NCI-H748 treated with DMSO at 0.1 percent for 48 hours (cell line): ENCODE measurements at places on chromosomes 16 and 17.

- no peak for DNase-seq
These were observed 19.2 kb downstream of the CD300LB start for GRCh38 chr17:74512036-74512435.

- no peak for DNase-seq
These were observed 46.4 kb upstream of the SDK2 start for GRCh38 chr17:73690676-73691075.

DNA sequence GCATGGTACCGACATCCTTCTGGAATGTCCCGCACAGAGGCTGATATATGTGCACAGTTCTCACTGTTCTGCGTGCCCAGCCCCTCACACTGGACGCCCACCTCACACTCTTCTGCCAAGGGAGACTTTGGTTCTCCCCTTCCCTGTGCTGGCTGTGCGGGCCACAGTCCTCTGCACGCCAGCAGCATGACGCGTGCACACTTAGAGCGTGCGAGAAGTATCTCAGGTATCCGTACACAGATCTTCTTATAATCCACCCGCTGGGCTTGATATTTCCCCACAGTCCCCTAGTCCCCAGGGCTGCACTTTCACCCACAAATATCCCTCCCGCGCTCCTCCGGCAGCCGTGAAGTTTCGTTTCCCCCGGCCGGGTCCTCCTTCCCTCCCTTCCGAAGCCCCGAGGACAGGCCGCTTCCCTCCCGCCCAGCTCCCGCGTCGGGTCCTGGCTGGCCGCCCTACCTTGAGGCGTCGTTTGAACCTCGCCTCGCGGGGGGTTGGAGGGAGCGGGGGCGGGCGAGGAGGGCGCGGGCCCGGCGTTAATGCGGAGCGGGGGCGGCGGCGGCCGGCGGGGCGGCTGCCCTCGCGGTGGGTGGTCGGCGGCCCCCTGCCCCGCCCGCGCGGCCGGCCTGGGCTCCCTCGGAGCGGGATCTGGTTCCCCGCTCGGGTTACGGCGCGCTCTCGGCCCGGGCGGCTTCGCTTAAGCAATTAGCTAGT, 5.0 kb upstream of the FOXF1 start:
- DNase-seq, result no peak

- DNase-seq, result no peak
These were observed 21.5 kb upstream of the ABCA5 start for GRCh38 chr17:69348429-69348828.

- DNase-seq, result no peak
These were observed 383.4 kb upstream of the RBFOX1 start for GRCh38 chr16:6949240-6949639.

DNA sequence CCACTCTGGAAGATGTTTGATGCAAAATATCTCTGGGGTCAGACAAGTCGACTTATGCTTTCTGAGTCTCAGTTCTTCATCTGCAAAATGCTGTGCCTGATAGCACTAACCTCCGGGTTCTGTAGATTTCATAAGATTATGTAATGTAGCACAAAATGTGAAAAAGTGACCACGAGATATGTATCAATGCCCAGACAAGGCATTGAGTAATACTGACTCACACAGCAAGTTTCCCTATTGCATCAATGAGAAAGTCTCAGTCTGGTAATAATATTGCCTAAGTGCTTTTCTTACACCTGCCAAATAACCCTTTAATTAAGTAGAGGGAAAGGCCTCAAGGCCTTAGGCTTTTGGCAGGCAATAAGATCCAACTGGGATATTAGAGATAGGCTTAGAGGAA, 41.4 kb upstream of the MMP2 start:
- no peak for DNase-seq

DNA sequence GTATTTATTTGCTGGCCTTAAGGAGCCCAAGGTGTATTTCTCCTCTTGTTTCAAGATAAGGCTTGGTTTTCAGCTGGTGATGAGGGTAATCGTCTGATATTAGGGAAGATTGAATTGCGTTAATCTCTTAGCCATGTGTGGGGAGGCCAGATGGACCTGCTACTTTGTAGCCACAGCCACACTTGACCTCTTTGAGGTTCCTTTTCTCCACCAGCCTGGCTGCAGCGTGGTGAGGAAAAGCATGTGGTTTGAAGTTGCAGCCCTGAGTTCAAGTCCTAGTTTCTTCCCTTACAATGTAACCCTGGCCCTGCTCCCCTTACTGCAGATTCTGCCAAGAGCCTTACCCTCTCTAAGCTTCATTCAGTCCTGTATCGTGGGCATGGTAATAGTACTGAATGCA, 3.1 kb downstream of the MINK1 start:
- no peak for DNase-seq

- no peak for DNase-seq
These were observed 191.9 kb upstream of the ANKFN1 start for GRCh38 chr17:55961386-55961785.

- no peak for DNase-seq
These were observed 31.8 kb upstream of the RASD1 start for GRCh38 chr17:17527956-17528500.

- no peak for DNase-seq
These were observed 7.3 kb downstream of the CASKIN2 start for GRCh38 chr17:75507733-75508719.
